IMR-90 (cell line): ENCODE measurements at places on chromosomes 7 and 10. TPM values are rescaled to one million over a fixed set of nuclear protein-coding genes. Genes with fewer than 3 reads are reported as not detected.

Gene TES
- 83.3 and 91.9 TPM in 2 replicates for total RNA-seq

GRCh38 chr7:140229101-140229525, 52.3 kb upstream of the KDM7A start:
- DNase-seq = no peak

GRCh38 chr10:58299580-58299979, 30.6 kb downstream of the CISD1 start:
- peak; percentile 57 for DNase-seq

GRCh38 chr10:6173203-6173602, 29.5 kb upstream of the PFKFB3 start:
- DNase-seq = no peak

DNA sequence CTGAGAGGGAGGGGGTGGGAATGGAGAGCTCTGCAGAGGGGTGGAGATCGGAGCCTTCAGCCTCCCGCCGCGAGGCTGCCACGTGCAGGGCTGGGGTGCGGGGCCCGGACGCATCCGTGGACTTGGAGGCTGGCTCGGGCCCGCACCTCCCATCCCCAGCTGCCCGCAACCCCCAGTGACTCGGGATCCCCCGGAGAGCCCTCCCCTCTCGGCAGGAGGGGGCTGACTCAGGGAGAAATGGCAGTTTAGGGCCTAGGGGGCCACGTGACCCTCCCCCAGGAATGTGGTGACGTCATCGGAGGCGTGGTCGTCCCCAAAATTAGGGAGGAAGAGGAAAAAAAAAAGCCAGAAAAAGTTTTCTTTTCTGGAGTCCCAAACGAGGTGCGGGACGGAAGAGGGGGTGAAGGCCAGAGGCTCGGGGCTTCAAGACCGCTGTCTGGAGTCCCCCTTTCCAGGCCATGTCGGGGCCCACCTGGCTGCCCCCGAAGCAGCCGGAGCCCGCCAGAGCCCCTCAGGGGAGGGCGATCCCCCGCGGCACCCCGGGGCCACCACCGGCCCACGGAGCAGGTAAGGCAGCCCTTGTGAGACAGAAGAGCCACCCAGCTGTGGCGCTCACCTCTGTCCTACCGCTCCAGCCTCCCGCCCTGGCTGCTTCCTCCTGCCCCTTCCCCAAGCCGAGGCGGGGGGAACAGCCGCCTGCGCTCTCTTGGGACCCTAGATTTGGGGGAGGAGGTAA, at the start of gene TRIP6:
Gene TRIP6, plus strand, starts transcription at position 348 of the 736 bp plus-strand sequence. Its CDS starts 111 bp downstream, at position 459.
- DNase-seq = peak; percentile 93
